Omental fat pad (tissue), 4 donors: ENCODE measurements at places on chromosomes 3 and 15.
A peak's percentile ranks its signal among the peaks of the same experiment; 100 is the strongest.

DNA sequence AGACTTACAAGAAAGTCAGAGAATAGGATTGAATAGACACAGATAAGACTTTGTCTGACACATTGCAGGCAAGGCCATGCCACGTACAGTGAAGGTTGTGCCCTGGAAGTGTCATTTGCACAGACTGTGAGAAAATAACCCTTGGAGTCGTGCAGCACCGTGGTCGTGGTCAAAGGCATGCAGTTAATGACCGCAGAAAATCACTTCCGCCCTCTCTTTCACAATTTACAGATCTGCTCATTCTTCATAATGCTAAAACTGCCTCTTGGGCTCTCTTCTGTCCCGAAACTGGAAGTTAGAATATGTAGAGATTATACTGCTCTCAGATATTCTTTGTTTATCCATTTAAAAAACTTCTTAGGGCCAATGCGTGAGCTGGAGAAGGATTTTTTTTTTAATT is 73.2 kb upstream of the CTXND1 start:
- DNase-seq, result no peak

DNA sequence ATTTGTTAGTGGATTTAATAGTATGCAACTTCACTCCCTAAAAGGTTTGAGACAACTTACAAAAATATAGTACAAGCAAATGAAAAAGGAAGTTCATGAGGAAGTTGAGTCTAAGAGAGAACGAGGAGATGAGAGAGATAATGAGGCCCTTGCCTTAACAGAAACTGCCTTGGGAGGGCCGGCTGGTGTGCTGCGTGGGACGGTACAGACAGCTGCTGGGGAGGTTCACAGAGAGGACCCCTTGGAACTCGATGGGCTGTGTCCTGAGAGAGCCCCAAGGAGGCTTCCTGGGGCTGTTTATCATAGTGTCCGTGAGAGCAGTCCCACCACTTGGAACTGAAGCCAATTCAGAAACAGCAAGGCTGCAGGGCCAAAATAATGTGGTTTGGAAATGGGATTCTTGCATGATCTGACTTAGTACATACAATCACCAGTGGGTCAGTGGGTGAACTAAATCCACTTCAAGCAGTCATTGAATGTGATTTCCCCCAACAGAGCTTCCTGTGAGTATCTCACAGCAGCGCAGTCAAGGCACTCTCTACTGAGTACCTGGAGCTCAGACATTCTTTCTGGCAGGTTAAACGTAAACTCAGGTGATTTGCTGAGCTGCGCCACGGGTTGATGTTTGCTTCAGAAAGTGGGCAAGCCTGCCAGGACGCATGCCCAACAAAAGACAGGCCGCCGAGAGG is 90.8 kb downstream of the CRTC3 start:
- DNase-seq, result no peak

DNA sequence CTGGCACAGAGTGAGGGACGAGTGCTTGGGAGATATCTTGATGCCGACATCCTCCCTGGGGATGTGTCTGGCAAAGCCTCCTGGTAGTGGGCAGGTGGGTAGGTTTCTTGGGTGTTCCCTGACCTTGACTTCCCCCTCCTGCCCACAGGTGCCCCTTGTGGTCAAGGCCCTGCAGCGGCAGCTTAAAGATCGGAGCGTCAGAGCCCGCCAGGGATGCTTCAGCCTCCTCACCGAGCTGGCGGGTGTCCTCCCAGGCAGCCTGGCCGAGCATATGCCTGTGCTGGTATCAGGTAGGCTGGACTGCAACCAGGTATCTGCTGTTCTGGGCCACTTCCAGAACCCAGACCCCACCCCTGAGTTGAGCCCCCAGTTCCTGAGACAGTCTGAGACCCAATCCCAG is 19.2 kb downstream of the CAND2 start:
- no peak for DNase-seq

DNA sequence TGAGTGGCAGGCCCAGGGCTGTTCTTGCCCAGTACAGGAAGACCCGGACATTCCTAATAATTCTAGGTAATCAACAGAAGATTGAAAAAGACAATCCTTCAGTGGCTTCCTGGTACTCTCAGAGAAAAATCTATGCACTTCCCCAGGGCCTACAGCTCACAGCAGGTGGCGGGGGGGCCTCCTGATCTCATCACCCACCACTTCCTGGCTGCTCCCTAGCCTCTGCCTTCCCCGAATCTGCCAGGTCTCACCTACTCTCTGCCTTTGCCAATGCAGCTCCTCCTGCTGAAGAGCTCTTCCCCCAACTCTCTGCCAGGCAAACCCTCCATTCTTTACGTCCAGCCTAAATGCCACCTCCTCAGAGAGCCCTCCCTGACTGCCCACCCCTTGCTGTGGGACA is 37.5 kb downstream of the EHD4 start:
- no peak for DNase-seq

DNA sequence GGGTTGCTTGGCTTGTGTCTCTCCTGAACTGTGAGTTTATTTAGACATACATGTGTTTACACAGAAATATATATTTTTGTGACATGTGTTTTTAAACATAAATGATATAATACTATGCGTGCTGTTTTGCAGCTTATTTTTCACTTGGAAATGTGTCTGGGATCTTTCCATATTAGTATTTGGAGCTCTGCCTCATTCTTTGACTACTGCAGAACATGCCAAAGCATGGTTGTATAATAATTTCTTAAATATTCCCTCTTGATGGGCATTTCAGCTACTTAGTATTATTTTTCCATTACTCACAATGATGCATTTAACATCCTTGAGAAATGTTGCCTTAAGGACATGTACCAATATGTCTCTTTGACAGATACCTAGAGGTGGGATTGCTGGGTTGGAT is 19.5 kb downstream of the ANAPC13 start:
- no peak for DNase-seq

DNA sequence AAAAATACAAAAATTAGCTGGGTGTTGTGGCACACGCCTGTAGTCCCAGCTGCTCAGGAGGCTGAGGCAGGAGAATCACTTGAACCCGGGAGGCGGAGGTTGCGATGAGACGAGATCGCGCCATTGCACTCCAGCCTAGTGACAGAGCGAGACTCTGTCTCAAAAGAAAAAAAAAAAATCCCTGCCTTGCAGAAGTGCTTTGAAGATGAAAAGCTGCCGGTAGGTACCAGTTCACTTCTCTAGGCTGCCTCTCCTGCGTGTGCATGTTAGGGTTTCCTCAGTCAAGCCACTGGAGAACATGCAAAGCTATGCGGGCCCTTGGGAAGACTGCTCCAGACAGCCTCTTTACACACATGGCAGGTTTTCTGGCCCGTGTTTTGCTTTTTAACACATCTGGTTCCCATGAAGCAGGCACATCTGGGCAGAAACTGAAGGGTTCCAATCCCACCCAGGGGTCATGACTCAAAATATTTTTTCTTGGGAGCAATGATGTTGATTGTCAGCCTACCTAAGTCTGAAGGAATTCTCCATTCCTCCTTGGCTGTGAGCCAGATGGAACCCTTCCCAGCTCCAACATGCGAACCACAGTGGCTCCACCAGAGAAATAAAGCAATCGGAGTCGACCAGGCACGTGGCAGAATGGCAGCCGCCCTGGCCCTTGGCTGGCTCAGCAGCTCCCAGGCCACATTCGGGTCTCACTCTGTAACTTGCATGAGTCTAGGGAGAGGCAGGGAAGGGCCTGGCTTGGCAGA is 29.6 kb downstream of the MGLL start:
- peak; percentile 38 for DNase-seq

DNA sequence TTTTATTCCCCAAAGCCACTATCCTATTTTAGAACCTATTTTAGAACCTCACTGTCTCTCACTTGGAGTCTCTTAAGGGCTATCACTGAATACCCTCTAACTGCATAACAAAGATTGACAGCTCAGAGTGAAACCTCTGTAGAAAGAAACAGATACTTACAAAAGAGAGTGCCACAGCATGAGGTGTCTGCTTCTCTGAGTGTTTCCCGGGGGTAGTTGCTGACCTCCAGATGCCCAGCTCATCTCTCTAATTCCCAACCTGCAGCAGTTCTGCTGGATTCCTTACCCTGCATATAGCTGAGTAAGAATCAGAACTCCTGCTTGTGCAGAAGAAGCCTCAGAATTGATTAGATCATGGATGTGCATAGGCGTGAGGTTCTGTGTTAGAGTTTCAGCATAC is 34.5 kb downstream of the P3H2 start:
- no peak for DNase-seq

- DNase-seq, result no peak
Measured at GRCh38 chr3:86923071-86923491, 67.9 kb downstream of the VGLL3 start.

DNA sequence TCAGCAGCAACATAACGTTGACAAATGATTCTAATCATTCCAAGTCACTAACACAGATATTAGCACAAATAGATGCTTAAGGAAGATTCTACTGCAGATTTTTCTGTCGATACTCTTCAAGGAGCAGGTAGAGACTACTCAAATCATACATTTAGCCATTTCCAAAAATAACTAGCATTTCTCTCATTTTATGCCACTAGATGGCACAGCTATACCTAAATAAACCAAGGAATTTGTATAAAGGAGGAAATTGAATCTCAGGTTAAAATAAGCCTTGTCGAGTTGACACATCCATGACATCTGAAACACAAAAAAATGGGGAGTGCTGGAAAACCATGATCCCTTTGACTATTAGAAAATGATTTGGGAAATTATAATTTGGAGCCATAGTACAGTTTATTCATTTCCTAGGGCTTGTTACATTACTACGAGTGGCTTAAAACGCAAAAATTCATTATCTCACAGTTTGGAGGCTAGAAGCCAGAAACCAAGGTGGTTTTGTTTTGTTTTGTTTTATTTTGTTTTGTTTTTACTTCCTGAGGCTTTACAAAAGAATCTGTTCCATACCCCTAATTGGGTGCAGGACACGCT is 59.5 kb upstream of the STRIT1 start:
- DNase-seq, result no peak

DNA sequence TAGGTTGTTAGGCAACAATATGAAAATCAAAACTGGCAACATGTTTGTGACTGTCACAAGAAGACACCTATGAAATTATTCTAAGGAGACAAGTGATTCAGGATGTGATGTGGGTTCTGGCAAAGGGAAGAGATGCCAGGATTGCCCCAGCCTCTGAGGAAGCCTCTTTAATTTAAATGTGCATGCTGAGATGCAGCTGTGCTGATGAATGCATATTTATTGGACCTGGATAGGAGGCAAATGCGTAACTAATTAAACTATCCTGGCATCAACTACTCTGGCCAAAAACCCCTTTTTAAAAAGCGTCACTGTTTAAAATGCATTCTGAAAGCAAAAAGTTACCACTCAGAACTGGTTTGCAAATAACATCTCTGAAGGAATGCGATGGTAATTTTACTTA is 176.5 kb upstream of the DPH6 start:
- no peak for DNase-seq

- DNase-seq, result no peak
Measured at GRCh38 chr15:58064082-58064979, 1.2 kb downstream of the ALDH1A2 start.

GRCh38 chr3:130814691-130815472 is 68.3 kb upstream of the PIK3R4 start:
- no peak for DNase-seq

- DNase-seq, result no peak
Measured at GRCh38 chr3:51845129-51845528, 16.3 kb upstream of the IQCF2 start.

- DNase-seq, result no peak
Measured at GRCh38 chr3:126998320-126998719, 15.4 kb downstream of the PLXNA1 start.

GRCh38 chr3:181860235-181860634 is 148.5 kb downstream of the SOX2 start:
- no peak for DNase-seq

DNA sequence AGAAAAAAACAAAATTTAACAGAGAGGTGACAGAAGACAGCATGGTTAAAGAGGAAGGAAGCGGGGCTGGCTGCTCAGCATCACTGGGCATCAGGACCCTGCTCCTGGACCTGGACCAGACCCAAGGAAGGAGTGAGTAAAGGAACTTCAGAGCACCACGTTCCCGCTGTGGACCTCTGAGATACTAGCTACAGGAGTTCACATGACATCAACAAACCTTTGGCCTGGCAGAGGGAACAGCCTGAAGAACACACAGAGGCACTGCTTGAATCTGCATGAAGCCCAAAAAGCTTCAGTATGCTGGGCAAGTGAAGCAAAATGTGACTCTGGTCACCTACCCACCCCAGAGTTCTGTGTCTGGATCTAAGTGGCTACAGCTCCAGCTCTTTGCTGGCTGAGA is 38.1 kb downstream of the SLC2A2 start:
- no peak for DNase-seq

- DNase-seq, result no peak
Measured at GRCh38 chr3:178618197-178618596, 82.0 kb downstream of the KCNMB2 start.

DNA sequence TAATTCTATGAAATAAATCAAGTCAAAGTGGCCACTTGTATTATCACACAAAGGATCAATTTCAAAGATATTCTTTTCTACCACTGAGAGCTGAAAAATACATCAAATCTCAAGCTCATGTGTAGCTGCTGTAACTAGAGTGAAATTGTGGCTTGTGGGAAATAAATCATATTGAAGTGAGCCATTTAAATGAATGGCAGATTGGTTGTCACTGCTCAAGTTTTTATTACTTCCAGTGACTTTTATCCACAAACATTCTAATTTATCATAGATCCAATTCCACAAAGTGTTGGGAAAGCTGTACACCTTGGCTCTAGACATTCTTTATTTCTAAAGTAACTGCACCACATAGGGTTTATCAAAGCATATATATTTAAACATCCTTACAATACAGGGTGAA is 285.4 kb downstream of the CNTN3 start:
- DNase-seq, result no peak

DNA sequence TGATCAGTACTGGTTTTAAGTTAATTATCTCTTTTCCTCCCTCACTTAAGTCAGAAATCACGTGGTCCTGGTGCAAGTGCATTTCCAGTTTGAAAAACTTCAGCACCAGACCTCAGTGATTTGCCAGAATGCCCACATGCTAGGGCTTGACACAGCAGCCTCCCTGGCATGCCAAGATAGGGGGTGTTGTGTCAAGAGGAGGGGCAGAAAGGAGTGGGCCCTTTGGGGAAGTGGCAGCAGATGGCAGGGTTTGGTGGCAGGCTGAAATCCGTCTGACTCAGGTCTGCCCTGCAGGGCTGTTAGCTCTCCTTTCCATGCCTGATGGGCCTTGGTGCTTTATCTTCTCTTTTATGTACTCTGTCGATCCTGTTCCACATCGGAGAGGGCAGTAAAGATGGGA is 23.4 kb downstream of the PXK start:
- no peak for DNase-seq

- DNase-seq, result no peak
Measured at GRCh38 chr3:50359760-50360110, 414 bp upstream of the TMEM115 start.

DNA sequence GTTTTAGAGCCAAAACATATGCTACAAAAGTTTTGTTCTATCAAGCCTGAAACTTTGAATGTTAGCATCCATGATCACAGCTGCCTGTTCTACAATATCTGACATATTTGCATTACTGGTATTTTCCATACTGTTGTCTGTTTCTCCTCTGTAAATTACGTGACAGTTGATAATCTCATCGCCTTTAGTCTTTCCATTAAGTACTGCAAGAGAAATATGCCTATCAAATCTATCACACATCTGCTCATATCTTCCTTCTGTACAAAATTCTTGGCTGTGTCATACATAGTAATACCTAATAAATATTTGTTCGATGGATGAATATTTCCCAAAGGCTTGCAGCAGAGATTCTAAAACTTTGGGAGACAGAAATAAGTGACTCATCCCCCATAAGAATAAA is 717.3 kb downstream of the OTOL1 start:
- DNase-seq, result no peak

GRCh38 chr3:14352002-14352627 is 50.3 kb upstream of the SLC6A6 start:
- no peak for DNase-seq

GRCh38 chr3:188214442-188214841 is 60.5 kb downstream of the LPP start:
- DNase-seq, result no peak

GRCh38 chr15:39581242-39581792 is 438 bp downstream of the THBS1 start:
- DNase-seq, result no peak
